ENCODE measurements at places on chromosomes 11 and 22.

DNA sequence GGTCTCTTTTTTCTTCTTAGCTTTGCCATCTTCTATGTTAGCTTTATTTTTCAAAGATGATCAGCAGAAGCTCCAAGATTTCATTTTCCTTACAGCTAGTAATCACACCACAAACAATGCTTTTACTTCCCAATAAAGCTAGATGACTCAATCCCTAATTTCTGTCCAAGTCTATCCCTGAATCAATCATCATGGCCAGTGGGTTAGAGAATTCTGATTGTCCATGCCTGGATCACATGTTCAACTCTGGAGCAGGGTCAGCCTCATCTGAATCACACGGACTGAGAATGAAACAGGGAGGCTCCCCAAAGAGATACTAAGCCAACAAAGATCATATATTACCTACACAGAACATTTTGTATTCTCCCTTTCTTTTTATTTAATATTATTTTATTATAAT is 79.6 kb downstream of the BBOX1 start:
- DNase-seq: no peak

DNA sequence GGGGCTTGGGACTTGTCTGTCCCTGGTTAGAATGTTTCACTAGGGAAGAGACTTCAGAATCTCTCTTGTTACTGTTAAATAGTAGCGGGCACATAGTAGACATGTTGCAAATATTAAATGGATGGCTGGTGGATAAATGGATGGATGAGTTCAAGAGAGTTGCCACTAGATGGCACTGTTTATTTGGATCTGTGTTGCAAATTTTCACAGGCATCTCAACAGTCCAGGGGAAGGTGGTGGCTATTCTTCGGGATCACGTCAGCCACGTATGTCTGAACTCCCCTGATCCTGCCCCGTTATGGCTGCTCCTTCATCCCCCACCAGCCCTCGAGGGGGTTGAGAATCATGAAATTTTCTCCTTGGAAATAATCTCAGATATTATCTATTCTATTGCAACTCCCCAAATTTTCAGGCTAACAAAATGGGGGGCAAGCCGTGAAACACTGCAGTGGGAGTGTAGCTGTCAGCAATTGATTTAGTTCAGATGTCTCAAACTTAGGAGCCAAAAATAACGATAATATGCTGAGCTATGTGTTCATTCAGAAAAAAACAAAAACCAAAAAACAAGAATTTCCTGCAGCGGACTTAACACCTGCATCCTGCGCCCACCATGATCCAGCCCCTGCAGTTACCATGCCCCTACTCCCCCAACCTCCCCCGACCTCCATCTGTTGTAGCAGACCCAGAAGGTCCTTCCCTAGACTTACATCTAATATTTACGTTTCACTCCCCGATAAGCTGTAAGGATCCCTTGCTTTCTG is 29.1 kb upstream of the BIRC3 start:
- no peak for DNase-seq

- no peak for DNase-seq
Measured at GRCh38 chr11:2101171-2101675, 38.0 kb downstream of the IGF2 start.

DNA sequence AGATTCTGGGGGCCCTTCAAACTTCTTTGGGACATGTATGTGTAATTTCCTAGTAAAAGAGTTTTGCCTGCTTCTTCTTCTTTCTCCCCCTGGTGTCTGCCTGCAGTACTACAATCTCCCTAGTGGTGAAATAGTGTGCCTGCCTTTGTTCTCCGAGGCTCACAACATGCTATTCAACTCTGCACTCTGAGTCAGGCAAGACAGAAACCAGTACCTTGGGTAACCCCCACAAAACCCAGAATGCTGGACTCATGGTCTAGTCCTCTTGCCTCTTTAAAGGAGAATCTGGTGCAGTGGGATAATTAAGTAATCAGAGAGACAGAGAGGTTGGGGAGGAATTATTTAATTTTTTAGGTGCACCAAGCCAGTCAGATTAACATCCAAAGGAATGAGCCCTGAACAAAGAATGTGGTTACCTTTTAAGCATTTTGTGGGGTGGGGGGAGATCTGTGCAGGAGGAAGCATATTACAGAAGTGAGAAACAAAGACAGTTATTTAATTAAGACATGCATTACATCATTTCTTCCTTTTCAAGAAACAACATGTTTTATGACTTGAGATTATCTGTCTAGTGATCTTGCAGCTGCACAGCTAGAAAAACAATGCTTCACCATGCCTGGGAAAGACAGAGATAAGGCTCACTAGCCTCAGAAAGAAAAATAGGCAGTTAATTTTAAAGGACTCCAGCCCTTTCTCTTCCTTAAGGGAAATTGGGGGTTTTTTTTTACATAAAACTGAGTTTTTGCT is 11.0 kb upstream of the MS4A6A start:
- peak; percentile 20 for DNase-seq

DNA sequence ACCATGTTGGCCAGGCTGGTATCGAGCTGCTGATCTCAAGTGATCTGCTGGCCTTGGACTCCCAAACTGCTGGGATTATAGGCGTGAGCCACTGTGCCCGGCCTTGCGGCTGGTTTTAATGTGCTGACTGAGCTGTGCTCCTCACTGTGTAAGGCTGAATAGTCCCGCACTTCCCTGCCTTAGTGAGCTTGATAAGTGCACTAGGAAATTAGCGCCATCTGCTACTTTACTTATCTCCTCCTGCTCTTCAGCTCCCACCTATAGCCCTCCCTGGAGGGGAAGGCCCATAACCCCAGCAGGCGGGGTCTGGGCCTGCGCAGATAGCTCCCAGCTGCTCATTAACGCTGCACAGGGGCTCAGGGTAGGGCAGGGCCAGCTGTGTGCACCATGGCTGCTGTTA is 49.4 kb downstream of the CLMP start:
- no peak for DNase-seq

DNA sequence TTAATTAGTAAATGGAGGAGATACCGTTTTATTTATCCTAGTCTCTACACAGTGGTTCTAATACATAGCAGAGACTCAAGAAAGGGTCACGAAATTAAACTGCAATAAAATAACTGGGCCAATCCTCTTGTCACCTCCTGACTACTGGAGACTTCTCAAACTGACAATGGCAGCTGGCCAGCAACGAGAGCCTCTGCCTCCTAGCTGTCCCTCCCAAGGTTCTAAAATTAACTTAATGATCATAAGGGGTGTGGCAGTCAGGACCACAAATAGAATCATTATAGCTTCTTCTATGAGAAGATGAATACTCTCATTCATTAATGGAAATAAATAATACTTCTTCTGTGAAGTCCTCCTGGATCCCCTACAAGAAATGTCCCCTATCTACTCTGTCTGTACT is 63.8 kb upstream of the APOA1 start:
- no peak for DNase-seq

DNA sequence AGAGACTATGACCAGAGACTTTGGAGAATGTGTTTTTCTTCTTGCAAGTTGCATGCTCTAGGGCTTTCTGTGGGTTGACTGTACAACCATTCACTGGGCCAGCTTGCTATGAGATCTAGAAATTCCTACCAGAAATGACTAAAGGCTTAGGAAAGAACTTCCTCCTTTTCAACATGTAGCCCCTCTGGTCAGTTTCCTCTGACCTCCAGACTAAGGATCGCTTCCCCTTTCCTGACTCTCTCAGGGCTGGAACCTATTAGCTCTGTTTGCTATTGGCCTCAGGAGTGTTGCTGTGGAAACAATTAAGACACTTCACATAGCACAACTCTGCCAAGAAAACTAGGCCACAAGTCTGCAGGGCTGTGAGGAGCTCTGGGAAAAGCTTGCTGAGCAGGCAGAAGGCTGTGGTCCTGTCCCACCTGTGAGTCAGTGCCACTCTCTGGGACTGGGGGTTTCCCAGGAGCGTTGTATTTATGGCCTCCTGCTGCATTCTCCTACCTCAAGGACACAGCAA is 10.7 kb downstream of the CRY2 start:
- no peak for DNase-seq

DNA sequence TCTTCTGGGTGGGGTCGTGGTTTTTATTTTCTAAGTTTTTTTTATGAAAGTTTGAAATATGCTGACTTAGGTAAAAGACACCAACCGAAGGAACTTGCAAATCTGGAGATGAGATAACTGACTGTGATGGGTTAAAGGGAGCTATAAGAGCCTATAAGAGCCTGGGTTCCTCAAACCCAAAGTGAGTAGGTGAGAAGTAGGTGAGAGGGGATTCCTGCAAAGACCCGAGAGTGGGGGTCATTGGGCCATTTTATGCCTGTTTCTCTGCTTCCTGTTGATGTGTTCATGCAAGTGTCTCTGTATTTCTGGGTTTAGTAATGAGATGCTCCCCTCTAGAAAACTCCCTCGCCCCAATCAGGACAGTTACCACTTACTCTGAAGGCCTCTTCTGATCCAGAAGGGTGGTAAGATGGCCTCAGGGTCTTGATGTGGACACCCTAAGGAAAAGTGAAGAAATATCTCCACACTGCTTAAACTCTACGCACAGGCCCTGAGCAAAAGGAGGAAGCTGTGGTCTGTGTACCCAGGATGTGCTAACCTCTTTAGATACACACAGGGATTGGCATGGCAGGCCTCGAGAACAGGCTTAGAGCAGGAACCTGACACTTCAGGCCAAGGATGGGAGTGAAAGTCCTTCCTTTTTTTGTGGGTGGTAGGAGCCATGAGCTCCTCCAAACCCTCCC is 1.8 kb downstream of the FLI1 start:
- no peak for DNase-seq

- DNase-seq: no peak
Measured at GRCh38 chr22:19877626-19878339, 23.1 kb upstream of the GNB1L start.

- no peak for DNase-seq
Measured at GRCh38 chr22:22916215-22916951, 28.8 kb downstream of the IGLL5 start.

DNA sequence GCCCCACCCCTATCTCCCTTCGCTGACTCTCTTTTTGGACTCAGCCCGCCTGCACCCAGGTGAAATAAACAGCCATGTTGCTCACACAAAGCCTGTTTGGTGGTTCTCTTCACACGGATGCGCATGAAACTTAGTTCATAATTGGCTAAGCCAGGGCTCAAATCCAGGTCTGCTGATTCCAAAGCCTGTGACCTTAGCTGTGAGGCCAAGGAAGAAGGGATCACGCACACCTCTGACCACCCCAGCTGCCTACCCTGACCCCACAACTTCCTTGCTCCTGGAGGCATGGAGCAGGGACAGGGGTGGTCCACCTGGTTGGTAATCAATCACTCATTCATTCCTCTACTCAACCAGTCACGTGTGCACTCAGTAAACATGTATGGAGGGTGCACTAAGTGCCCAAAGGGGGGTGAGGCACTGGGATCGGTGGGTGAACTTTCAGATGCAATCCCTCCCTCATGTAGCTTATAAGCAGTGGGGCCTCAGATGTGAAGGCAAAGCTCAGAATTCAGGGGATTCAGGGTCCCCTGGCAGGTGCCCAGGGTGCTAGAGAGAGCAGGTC is 10.3 kb downstream of the FXYD2 start:
- DNase-seq: no peak

DNA sequence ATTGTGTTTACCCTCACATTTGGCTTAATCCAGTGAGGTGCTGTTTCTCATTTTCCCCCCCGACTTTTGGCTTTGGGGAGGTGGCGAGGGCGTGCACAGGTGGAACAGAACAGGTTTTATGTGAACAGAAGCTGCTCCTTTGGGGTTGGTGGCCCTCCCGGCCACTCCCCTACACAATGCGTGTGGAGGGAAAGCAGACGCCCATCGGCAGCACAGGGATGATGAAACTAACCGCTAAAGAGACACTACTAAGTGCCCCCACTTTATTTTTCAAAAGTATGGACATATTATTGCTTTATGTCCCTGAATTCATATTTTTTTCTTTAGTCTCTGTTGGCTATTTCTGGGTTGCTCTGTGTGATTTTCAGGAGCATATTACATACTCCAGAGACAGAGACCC is 160.9 kb downstream of the ENTHD1 start:
- DNase-seq: no peak

GRCh38 chr11:124676386-124676785 is 2.7 kb downstream of the SPA17 start:
- DNase-seq: no peak

- no peak for DNase-seq
Measured at GRCh38 chr22:21975273-21975672, 7.3 kb downstream of the TOP3B start.

DNA sequence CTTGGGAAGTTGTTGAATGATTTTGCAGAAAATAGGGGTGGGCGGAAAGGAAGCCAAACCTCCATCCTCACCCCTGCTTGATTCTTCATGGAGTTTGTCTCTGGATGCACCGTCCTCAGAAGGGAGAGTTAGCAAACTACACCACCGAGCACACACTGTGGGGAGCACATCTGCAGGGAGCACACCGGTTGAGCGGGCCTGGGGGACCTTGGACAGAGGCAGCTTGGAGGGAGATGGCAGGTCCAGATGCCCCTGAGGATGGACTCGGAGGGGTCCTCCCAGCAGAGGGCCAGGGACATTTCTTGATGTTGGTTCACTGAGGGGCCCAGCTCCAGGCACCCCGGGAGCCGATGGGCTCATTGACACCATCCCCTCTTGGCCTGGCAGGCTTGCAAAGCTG is 15.1 kb upstream of the FGF19 start:
- DNase-seq: no peak

- DNase-seq: no peak
Measured at GRCh38 chr11:86141727-86142126, 72.8 kb upstream of the PICALM start.

DNA sequence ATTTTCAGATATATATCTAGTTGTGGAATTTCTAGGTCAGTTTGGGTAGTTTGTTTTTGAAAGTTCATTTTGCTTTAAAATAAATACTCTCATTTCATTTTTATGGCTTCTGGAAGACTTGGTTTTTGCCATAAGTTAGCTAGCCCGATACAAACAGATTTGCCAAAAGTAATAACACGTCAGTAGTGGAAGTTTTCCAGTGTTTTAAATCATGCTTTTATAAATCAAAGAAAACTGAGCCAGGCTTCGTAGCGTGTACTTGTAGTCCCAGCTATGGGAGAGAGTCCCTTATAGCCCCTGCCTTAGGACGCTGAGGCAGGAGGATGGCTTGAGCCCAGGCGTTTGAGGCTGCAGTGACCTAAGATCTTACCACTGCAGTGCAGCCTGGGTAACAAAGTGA is 21.7 kb upstream of the MICALL1 start:
- no peak for DNase-seq

GRCh38 chr11:62149986-62150886 is 26.4 kb downstream of the INCENP start:
- no peak for DNase-seq

GRCh38 chr11:61362542-61362875 is 335 bp downstream of the TMEM138 start:
- DNase-seq: no peak

GRCh38 chr11:71364176-71364671 is 84.0 kb downstream of the DHCR7 start:
- no peak for DNase-seq

GRCh38 chr11:68354148-68354872 is 41.9 kb downstream of the LRP5 start:
- no peak for DNase-seq

GRCh38 chr11:2088746-2089535 is 50.2 kb downstream of the IGF2 start:
- no peak for DNase-seq

GRCh38 chr11:106262852-106263251 is 185.4 kb downstream of the AASDHPPT start:
- DNase-seq: no peak
